Sigmoid colon (tissue), 7 donors: ENCODE measurements at places on chromosomes 7 and 10. TPM values are rescaled to one million over a fixed set of nuclear protein-coding genes. Genes with fewer than 3 reads are reported as not detected.

Gene METTL27
- 2.9 TPM for total RNA-seq

DNA sequence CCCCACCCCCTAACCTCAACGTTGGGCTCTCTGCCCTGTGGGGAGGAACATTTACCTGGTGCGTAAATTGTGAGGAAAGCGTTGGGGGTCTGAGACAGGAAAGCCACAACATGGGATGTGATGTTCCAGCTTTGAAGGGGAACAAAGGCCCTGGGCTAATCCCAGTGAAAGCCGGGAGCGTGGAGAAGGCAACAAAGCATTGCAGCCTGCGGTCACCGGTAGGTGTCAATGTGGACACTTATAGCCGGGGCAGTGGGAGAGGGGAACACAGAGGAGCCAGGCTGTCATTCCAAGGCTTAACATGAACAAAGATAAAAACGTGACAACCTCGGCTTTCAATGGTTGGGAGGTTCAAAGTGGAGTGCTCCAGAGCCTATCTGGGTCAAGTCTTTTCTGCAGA, 12.7 kb downstream of the PTF1A start:
- no peak for DNase-seq

GRCh38 chr7:79823246-79823951, 311.2 kb upstream of the GNAI1 start:
- DNase-seq, result no peak

Gene GNG11
- 26.8 TPM for total RNA-seq

GRCh38 chr10:73650537-73651331, 5.1 kb downstream of the SYNPO2L start:
- DNase-seq, result no peak

Gene PLAC9
- total RNA-seq, result 7.6 TPM
